Activated T-helper 2 cell treated with anti-CD3 and anti-CD28 coated beads, Interferon-gamma antibody, Interleukin-2, Interleukin-4, amounts not matched to agents 10 μg/mL and 5 μg/mL and 100 μg/mL, durations not matched to agents 14 hours and 24 hours and 36 hours (primary cell): ENCODE measurements at places on chromosomes 16 and 17. TPM values are rescaled to one million over a fixed set of nuclear protein-coding genes. Genes with fewer than 3 reads are reported as not detected.

Gene MT1H
- total RNA-seq: not detected in 2 replicates

Gene FOXL1
- 0.05 and 0.23 TPM in 2 replicates for total RNA-seq

Gene MYO1C
- 54.3 and 55.1 TPM in 2 replicates for total RNA-seq

Gene B3GNT9
- 5.0 and 5.1 TPM in 2 replicates for total RNA-seq

Gene HYDIN
- total RNA-seq: not detected in 2 replicates

Gene NHLRC4
- total RNA-seq: 1.1 and 1.3 TPM in 2 replicates

Gene KRTAP4-6
- not detected in 2 replicates for total RNA-seq

Gene APOH
- not detected in 2 replicates for total RNA-seq

Gene CHST6
- not detected in 2 replicates for total RNA-seq

Gene KRT36
- not detected in 2 replicates for total RNA-seq

Gene ABCC11
- total RNA-seq: 0.05 and 0.09 TPM in 2 replicates

DNA sequence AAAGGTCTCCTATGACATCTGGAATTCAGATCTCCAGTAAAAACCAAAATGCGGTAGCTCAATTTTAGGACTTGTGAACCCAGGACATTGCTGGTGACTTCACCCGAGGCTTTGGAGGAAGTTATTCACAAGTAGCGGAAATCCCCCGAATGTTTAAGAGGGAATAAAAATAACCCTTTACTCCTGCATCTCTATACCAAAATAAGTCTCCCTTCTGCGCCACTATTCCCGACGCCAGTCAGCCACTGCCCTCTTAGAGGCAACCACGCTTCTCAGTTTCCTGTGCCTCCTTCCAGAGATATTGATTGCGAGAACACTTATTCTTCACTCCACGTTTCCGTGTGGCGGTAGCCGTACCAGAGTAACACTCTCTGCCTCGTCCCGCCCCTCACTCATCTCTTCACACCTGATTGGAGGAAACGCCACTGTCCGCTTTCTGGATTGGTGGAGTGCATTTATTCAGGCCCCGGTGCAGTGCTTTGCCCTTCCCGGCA lies 27.4 kb downstream of the EMP2 start:
- DNase-seq: peak; percentile 17

- DNase-seq: no peak
These were observed 131.7 kb downstream of the FOXL1 start for GRCh38 chr16:86709902-86710601.

DNA sequence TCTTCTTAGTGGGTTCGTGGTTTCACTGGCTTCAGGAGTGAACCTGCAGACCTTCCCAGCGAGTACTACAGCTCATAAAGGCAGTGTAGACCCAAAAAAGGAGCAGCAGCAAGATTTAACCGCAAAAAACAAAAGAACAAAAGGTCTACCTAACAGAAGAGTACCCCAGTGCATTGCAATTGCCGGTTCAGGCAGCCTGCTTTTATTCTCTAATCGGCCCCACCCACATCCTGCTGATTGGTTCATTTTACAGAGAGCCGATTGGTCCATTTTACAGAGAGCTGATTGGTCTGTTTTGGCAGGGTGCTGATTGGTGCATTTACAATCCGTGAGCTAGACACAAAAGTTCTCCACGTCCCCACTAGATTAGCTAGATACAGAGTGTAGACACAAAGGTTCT lies 2.0 kb upstream of the ARRB2 start:
- DNase-seq: peak; percentile 66

DNA sequence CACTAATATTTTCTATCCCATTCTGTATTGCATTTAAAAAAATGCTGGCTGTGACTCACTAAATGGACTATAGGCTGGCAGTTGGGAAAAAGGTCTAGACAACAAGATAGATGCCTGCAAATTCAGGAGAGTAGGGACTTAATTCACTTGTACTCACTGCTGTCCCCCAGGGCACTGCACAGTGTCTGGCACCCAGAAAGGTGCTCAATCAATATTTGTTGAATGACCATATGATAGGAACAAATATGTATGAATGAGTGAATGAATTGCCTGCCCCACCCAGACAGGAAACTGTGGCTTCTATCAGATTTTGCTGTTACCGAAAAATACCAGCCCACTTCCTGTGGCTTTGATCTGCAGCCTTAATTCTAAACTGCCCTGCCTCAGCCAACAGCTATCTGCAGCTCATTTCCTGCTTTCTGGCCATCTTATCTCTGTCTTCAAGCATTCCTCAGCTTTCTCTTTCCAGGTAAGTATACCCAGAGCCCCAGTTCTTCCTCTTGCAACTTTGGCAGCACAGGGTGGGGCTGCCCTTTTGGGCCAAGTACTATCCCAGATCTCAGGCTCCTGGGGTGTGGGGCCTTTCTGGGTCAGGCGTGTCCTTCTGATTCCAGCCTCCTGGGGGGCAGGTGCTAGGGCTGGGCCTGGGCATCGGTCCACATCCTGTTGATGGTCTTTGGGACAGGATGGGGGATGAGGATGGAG lies 15.3 kb upstream of the TNS4 start:
- DNase-seq: peak; percentile 77

GRCh38 chr17:48187872-48188608 lies 80.5 kb downstream of the SNX11 start:
- DNase-seq: no peak

GRCh38 chr16:70433458-70434103 lies 5.3 kb downstream of the ST3GAL2 start:
- DNase-seq: no peak

DNA sequence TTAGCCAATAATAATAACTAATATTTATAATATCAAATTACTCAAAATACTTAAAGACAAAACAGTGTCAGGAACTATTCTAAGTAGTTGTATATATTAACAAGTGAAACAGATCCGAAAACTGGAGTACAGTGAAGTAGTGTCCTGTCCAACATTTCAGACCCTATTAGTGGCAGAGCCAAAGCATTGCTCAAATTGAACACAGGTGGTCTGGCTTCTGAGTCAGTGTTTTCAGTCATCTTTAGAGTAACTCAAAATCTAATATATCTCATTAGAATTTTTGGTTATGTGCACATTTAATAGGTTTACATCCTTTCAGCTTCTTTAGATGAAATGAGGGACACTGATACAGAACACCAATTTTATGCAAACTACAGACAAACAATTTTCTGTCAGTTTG lies 652.5 kb downstream of the CDH11 start:
- DNase-seq: no peak

GRCh38 chr16:80610481-80611156 lies 69.8 kb downstream of the DYNLRB2 start:
- DNase-seq: no peak

GRCh38 chr17:50926523-50926922 lies 60.4 kb upstream of the TOB1 start:
- DNase-seq: no peak

DNA sequence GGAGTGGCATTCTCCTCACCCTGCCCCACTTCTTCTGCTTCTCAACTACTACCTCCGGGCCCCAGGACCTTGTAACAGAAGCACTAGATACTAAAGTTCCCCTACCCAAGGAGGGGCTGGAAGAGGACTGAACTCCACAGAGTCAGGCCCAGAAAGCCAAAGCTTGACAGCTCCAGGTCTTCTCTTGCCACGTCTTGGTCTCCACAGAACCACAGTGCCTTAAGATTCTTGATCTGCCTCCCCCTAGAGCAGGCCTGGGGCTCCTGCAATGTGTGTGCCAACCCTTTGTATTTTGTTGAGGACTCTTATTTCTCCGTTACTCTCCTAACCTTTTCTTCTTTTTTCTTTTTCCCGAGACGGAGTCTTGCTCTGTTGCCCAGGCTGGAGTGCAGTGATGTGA lies 4.0 kb downstream of the SLC16A13 start:
- DNase-seq: no peak

GRCh38 chr17:42399121-42399520 lies 10.9 kb upstream of the STAT3 start:
- no peak for DNase-seq

- DNase-seq: no peak
These were observed 17.1 kb upstream of the CORO1A start for GRCh38 chr16:30166202-30166902.

DNA sequence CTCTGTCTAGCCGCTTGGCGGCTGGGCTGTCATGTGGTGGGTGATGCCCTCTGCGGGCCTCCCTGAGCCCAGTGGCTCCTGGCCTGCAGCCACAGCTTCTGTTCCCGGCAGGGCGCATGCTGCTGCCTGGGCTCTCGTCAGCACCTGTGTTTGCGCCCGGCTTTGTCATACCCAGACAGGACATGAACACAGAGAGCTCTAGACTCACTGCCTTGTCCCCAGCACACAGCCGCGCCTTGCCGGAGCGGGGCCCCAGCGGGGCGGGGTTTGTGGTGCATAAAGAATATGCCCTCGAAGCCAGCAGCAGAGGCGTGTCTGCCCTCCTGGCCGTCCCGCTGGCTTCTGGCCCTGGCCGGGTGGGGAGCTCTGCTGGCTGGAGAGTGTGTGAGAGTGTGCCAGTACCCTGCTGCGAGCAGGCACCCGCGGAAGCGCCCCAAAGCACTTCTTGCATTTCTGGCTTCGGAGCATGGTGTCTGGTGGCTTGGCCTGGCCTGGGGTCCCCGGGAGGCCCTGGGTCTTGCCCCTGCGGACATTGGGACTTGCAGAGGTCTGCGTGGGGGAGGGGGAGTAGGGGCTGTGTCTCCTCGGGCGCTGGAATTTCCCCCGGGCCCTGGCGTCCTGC lies 14.4 kb downstream of the ASPSCR1 start:
- DNase-seq: no peak

- no peak for DNase-seq
These were observed 45.4 kb downstream of the NKD1 start for GRCh38 chr16:50593410-50594150.

- no peak for DNase-seq
These were observed 410.0 kb upstream of the SOX9 start for GRCh38 chr17:71710816-71711215.

DNA sequence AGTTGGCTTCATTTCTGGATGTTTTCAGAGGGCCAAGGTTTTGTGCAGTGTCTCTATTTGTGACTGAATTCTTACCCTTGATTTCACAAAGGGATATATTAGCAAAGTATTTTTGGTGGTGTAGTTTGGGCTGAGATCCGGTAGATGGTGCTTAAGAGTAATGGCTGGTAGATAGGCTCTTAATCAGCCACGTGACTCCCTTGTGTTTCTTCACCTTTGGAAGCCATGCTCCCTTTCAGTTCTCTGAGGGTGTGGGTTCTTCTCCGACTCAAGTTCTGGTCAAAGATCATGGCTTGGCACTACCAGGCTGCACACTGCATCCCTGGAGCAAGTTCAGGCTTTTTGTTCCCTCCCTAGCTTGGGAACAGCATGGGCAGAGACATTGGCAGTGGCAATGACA lies 887.3 kb downstream of the CDH8 start:
- DNase-seq: no peak

GRCh38 chr17:65085397-65085796 lies 28.9 kb upstream of the GNA13 start:
- no peak for DNase-seq

DNA sequence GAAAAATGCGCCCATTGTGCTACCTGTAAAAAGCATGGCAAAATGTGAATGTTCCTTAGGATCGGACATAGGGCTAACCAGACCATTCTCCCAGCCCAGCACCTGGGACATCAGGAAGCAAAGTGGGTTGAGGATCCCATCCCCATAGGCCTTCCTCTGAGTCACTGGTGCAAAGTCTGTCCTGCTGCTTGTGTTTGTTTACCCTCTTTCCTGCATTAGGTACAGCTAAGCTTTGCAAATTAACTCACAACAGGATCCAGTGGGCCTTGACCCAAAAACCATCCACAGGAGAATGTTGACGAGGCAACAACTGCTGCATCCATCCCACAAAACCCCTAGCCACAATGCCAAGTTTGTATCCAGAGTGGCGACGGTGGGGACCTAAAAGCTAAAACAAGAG lies 106.2 kb downstream of the GRIN2A start:
- no peak for DNase-seq

- no peak for DNase-seq
These were observed 2.1 kb downstream of the PRKCA start for GRCh38 chr17:66304304-66305174.

GRCh38 chr16:84467256-84467655 lies 37.2 kb downstream of the MEAK7 start:
- no peak for DNase-seq

DNA sequence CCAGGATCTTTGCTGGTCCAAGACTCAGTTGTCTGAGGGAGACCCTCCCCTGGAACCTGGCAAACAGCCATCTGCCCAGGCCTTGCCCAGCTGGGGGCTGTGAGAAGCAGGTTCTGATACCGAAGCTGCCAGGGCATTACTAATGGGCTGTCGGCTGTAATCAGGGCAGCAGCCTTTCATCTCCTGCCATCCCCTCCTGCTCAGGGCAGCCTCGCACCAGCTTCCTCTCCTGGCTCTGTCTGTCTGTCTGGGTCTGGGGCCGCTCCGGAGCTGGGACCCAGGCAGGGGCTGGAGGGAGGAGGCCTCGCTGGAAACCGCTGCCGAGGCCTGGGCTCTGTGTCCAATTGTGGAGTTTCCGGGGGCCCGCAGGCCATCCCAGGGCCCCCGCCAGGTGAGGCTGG lies 21.6 kb upstream of the BRD7 start:
- no peak for DNase-seq

- peak; percentile 65 for DNase-seq
These were observed 13.2 kb downstream of the RAI1 start for GRCh38 chr17:17694169-17695081.

- no peak for DNase-seq
These were observed 41.4 kb downstream of the VPS53 start for GRCh38 chr17:673200-673681.

DNA sequence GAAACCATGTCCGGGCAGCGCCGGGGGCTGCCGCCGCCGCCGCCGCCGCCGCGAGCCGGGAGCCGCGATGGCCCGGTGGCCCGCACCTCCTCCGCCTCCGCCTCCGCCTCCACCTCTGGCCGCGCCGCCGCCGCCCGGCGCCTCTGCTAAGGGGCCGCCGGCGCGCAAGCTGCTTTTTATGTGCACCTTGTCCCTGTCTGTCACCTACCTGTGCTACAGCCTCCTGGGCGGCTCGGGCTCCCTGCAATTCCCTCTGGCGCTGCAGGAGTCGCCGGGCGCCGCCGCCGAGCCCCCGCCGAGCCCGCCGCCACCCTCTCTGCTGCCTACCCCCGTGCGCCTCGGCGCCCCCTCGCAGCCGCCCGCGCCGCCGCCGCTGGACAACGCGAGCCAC lies 587 bp downstream of the HS3ST4 start:
- no peak for DNase-seq

DNA sequence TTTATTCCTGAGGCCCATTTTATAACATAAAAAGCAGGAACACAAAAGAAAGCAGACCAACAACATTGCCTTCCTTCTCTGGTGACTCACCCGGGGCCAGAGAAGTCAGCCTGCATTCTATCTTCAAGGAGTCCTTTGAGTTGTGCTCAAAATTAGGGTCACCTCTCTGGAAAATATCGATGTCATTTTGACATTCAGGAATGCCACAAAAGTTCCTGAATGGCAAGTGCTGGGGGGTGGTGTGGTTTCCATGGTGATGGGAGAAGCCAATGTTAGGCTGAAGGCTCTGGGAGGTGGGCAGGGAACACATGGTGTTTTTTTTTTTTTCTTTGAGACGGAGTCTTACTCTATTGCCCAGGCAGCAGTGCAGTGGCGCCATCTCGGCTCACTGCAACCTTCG lies 159.6 kb downstream of the HAPSTR1 start:
- no peak for DNase-seq

GRCh38 chr17:77802811-77803220 lies 155.7 kb upstream of the TNRC6C start:
- no peak for DNase-seq
